ENCODE measurements at places on chromosomes 6 and 20.

DNA sequence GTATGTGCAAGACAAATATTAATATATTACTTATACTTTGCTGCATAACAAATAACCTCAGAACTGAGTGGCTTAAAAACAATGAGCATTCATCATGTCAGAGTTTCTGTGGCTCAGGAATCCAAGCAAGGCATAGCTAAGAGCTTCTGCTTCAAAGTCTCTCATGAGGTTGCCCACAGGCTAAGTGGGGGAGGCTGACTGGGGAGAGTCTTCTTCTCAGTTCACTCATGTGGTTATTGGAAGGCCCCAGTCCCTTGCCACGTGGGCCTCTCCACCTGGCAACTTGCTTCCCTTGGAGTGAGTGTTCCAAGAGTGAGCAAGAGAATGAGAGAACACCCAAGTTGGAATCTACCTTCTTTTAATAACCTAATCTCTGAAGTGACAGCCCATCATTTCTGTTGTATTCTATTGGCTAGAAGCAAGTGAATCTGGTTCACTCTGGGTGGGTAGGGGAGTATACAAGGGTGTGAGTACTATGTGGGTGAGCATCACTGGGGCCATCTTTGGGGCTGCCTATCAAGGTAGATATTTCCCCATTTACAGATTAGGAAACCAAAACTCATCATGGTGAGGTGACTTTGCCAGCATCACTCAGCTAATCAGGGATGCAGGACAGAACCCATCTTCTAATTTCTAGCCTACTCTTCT, 36.0 kb downstream of the DNAH8 start:
- no peak for DNase-seq

- DNase-seq = no peak
These were observed 47.1 kb upstream of the TBC1D7 start for GRCh38 chr6:13375360-13375878.

- DNase-seq = no peak
These were observed 44.7 kb downstream of the RGS17 start for GRCh38 chr6:153086225-153086990.

DNA sequence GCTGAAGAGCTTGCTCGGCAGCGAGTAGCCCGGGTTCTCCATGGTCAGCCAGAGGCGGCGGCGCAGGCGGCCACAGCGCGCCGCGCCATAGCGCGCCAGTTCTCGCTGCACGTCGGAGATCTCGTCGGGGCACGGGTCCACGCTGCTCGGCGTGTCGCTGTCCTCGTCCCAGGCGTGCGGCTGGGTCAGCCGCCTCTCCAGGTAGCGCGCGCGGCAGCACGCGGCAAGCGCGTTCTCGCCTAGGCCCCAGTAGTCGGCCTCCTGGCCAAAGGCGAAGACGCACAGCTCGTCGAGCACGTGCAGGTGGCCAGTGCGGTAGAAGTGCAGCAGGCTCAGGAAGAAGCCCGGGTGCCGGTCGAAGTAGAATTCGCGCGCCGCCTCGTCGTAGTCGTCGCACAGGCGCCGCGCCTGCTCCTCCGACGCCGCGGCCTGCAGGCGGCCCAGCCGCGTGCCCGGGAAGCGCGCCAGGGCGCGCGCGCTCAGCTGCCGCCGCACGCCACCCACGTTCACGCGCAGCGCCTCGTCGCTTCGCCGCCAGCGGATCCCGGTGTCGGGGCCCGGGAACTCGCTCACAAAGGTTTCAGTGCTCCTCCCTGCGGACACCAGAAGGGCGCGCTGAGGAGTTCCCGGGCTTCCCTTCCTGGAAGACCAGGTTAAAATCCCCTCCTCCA, 2.7 kb downstream of the KCNS1 start:
- DNase-seq = no peak

DNA sequence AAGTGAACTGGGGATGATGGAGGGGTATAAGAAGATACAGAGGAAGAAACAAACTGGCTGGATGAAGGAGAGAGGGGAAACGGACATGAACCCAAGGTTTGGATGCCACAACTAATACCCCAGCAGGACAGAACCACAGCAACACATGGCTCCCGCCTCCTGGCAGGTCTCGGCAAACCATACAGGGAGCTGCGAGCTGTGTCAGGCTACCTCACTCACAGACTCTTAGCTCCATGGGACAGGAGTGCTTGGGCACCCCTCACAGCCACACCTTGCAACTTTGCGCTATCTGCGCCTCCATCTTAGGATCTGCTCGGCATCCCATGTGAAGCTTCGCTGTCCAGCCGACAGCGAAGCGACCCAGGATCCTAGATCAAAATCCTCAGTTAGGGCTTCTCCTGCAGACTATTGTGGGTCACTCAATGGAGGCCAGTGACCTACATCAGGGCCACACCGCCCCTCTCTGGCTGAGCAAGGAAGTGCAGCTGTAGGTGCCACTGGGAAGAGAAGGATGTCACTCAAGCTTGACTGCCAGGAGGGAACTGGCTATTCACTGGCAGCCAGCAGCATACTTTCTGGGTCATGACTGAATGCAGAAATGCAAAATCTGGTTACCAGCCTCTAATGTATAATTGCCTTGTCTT, 174.4 kb upstream of the RIN2 start:
- DNase-seq = peak; percentile 47

DNA sequence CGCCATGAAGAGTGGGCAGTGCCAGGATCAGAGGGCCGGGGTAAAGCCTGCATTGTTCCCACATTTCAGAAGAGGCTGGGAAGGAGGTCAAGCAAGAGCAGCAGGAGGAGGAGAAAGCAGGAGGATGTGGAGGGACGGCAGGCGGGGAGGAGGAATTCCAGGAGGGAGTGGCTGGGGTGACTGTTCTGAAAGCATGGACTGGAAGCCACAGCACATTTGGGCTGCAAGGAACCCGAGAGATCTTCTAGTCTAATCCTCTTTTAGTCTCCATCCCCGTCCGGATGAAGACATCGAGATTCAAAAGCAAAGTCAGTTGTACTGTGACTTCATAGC, 76.9 kb downstream of the FAM50B start:
- no peak for DNase-seq

DNA sequence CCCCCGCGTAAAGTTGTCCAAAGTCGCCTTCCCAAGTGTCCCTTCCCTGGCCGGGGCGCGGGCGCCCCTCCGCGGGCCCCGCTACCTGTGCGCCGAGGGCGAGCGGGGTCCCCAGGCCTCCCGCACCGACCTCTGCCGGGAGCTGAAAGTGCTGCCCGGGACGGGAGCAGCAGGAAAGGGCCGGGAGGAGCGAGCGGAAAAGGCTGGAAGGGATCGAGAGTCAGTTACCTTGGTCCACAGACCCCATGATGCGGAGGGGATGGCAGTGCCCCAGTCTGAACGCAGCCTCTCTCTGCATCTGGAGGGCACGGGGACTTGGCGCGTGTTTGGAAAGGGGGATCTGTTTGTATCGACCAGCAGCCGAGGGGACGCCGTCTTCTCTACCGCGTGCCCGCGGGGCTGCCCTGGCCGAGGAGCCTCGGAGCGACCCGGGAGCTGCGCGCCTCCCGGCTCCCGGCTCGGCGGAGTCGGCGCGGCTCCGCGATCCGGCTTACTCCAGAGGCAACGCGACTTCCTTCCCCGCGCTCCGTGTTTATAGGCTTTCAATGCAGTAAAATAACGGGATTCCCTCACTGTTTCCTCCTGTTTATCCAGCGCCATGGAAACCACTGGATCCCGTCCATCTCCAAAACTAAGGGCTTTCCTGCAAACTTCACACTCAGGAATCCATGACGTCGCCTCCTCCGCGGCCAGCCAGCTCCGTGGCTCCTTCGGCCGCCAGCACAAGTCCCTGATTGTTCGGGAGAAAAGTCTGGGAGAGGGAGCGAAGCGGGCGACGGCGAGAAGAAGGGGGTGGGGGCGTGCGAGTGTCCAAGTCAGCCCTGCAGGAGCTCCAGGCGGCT, 20.0 kb upstream of the NFATC2 start:
- DNase-seq = peak; percentile 52

DNA sequence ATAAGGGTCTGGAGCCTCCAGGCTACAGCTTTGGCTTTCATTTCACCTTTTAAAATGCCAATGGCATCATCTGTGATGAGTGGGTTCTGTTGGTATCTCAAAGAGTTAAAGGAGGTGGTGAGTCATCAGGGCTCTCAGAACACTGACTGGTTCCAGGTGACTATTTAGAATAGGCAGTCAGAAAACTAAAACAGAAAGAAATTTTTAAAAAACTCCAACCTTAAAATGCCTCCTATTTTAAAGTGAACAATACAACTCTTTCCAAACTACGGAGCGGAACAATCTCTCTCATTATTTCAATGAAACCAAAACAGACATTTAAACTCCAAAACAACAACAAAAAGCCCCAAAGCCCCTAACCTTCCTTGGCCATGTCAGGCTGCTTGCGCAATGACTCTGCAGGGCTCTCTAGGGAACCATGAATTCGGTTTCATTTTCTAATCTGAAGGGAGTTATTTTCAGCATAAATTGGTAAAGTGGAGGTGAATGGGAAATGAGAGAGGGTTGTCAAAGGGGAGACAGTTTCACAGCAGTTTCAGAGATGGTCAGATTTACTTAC, 194.9 kb downstream of the KIF6 start:
- DNase-seq = no peak

DNA sequence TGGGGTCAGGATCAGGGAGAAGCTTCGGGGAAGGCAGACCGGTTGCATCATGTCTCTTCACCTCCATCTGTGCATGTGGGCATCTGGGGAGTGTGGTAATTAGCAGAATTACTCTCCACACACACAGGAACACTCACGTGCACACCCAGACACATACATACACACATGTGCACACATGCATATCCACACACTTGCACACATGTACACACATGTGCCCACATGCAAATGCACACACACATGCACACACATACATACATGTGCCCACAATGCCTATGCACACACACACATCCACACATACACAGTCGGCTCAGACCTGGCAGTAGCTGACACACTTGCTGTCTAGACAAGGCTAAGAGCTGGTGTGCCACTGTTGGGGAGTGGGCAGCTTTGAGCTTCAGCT, 212.3 kb upstream of the PMEPA1 start:
- DNase-seq = no peak

- DNase-seq = no peak
These were observed 68.7 kb downstream of the SYCP2 start for GRCh38 chr20:59864726-59865125.

- DNase-seq = no peak
These were observed 42.2 kb upstream of the FOXP4 start for GRCh38 chr6:41503827-41504465.

DNA sequence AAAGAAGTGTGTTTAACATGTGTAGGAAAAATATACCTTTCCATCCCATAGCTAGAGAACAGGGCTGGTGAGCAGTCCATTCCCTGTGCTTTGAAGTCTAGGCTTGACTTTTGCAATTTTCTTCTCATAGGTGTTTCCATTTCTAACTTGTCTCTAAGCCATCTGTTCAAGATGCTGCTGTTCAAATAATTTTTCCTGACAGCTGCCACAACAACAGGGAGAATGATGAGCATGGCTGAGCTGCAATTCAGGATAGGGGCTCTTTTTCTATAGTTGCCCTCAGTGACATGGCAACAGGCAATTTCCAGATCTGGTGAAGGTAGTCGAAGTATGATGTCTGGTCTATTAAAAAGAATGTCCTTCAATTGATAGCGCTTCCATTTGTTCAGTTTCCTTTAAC, 103.0 kb upstream of the HS3ST5 start:
- no peak for DNase-seq

GRCh38 chr20:51428401-51429143, 113.9 kb downstream of the NFATC2 start:
- no peak for DNase-seq

GRCh38 chr6:78570044-78570443, 297.3 kb upstream of the IRAK1BP1 start:
- DNase-seq = no peak

DNA sequence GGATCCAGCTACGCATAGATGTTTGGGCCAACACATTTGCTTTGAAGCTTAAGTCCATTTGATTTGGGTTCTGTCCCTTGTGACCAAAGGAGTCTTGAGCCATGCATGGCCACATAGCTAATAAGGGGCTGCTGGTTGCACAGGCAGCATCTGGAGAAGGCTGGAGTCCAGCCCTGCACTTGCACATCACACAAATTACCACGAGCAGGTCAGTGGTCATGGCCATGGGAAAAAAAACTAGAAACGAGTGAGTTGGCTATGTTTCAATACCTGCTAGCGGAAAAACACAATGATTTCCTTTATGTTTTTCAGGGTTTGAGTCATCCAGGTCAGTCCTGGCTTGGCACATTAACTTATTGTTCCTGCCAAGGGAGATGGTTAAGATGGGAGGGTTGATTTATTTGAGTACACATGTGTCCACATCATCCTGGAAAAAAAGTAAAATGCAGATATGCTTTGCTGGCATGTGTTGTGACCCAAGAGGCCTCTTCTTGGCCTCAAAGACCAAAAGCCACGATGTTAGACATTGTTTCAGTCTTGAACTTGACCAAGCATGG, 5.6 kb upstream of the STX16 start:
- no peak for DNase-seq

- DNase-seq = no peak
These were observed 29.9 kb downstream of the PHACTR2 start for GRCh38 chr6:143707697-143708096.

- no peak for DNase-seq
These were observed 154.6 kb downstream of the KCNQ5 start for GRCh38 chr6:72776456-72776855.

GRCh38 chr6:99589907-99590493, 16.6 kb upstream of the PRDM13 start:
- no peak for DNase-seq

GRCh38 chr20:5602346-5602745, 147.9 kb upstream of the SHLD1 start:
- DNase-seq = no peak

DNA sequence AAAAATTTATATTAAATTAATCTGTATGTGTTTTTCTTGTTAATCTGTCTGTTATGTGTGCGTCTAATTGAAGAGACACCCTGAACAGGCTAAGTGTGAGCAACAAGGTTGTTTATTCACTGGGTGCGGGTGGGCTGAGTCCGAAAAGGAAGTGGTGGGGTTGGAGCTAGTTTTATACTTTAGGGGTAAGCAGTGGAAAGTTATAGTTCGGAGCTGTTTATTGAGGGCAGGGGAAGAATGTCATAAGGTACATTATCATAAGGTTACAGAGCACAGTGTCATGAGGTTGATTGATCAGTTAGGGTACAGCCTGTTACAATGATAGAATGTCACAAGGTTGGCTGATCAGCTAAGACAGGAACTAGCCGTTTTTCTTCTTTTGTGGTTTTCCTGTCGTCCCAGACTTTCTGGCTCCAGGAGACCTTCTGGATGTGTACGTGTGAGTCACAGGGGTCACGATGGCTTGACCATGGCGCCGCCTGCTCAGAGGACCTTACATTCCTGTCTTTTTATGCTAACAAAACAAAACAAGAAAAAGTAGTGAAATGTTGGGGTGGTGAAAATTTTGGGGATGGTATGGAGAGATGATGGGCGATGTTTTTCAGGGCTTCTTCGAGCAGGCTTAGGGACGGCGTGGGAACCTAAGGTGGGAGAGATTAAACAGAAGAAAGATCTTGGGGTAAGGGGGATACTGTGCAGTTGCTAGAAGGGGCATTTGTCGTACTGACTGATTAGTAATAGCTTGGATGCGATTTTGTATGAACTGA, 754.0 kb upstream of the ADGRB3 start:
- no peak for DNase-seq

- no peak for DNase-seq
These were observed 30.6 kb downstream of the FASTKD5 start for GRCh38 chr20:3129094-3129493.

Data from NCI-H1105 (cell line).